ENCODE measurements at places on chromosomes 3 and 15.
A peak's percentile ranks its signal among the peaks of the same experiment; 100 is the strongest.

- peak; percentile 18 for DNase-seq
Observed at GRCh38 chr15:76340198-76340802, 3.7 kb downstream of the ISL2 start.

DNA sequence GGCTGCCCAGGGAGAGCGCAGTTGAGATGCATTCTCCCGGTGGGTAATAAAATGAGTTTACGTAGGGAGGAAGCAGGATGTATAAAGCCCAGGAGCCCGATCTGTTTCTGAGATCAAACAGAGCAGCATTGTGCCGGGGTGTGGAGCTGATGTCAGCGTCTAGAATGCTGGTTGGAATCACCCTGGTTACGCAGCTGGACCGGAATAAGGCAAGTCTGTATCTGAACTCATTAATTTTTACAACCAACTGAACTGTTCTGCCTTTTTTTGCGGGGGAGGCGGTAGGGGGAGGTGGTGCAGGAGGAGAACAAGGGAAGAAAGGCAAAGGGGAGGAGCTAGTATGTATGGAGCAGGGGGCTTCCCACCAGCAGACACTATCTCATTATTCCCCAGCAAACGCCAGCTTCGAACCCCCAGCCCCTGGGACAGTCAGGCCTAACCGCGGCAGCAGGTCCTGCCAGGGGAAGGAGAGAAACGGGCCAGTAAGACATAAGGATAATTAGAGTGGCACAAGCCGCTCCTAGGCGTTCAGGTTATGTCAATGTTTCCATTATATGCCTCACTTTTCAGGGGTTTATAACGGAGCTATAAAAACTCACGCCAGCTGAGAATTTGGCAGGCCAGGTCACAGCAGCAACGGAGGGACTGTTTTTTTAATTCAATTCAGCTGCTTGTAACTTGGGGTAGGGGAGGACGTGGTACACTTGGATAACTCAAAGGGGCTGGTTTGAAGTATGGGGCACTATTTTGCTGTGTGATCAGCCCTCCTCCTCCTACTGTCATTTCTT is 175.3 kb upstream of the HES1 start:
- DNase-seq, result no peak

DNA sequence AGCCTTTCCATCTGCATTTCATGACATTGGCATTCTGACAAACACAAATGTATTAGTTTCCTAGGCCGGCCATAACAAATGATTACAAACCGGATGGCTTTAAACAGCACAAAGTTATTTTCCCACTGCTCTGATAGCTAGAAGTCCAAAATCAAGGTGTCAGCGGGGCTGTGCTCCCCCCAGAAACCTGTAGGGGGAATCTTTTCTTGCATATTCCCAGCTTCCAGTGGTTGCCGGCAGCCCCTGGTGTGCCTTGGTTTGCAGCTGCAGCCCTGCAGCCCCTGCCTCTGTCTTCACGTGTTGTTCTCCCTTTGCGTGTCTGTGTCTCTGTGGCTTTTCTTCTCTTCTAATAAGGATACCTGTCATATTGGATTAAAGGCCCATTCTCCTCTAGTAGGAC is 79.0 kb upstream of the CDV3 start:
- DNase-seq, result peak; percentile 16

GRCh38 chr3:107745354-107745753 is 222.6 kb downstream of the BBX start:
- DNase-seq, result no peak

DNA sequence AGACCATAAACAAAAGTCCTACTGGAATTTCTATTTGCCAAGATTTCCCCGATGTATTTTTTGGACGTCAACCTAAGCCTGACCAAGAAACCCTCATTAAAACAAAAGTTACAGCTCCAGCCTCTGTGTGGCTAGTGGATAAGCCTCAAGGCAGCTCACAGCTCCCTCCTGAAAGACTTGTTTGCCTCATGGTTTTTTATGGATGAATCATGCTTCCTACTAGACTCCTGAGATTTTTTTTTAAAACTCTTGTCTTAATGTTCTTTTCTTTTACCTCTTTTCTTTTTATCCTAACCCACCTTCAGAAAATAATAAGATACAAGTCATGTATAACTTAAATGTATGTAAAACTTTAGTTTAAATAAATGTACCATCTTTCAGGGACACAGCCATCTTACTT is 52.4 kb downstream of the SUCNR1 start:
- DNase-seq, result peak; percentile 82

- DNase-seq, result peak; percentile 49
Observed at GRCh38 chr3:123559040-123559861, 25.6 kb downstream of the HACD2 start.

GRCh38 chr15:83565553-83566159 is 88.3 kb upstream of the ADAMTSL3 start:
- peak; percentile 32 for DNase-seq

DNA sequence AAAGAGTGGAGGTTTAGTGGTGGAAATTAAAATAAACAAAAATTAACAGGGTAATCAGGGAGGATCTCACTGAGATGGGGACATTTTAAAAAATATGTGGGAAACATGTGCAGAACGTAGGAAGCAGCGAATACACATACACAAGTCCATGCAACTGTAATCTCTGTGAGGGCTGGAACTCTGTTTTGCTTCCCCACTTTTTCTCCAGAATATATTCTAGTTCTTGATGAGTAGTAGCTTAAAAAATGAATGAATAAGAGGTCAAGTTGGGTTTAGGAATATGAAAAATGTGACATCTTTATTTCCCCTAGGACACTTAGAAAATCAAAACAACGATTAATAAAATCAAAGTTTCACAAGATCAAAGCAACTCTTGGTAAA is 312.2 kb upstream of the ZNF717 start:
- DNase-seq, result peak; percentile 63

DNA sequence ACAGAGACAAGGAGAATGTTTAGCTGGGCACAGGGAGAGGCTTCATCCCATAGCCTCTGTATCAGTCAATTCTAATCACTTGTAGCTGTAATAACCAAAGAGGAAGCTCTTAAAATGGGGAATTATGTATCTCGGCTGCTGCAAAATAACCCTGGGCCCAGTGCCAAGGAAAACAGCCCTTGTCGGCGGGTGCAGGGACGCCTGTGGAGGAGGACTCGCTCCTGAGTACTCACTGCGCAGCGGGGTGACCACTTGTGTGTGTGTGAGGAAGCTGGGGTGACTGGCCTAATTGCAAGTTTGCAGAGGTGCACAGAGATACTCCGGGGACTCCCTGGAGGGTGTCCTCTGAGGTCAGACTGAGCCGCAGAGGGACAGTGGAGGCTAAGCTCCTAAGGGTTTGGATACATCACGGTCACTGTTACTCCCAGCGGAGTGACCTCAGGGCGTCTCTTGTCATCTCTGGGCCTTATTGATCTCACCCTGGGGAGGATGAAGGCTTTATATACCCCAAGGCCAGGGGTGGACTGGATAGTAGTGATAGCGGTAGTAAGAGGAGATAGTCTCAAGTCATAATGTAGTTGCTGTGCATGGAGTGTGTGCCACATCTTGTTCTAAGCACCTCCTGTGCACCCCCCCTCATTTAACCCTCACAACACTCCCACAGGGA is 37.2 kb downstream of the SLC6A6 start:
- DNase-seq, result peak; percentile 75

- peak; percentile 71 for DNase-seq
Observed at GRCh38 chr15:74438721-74439316, 5.1 kb upstream of the SEMA7A start.

GRCh38 chr3:141388823-141389621 is 20.7 kb downstream of the ZBTB38 start:
- DNase-seq, result no peak

DNA sequence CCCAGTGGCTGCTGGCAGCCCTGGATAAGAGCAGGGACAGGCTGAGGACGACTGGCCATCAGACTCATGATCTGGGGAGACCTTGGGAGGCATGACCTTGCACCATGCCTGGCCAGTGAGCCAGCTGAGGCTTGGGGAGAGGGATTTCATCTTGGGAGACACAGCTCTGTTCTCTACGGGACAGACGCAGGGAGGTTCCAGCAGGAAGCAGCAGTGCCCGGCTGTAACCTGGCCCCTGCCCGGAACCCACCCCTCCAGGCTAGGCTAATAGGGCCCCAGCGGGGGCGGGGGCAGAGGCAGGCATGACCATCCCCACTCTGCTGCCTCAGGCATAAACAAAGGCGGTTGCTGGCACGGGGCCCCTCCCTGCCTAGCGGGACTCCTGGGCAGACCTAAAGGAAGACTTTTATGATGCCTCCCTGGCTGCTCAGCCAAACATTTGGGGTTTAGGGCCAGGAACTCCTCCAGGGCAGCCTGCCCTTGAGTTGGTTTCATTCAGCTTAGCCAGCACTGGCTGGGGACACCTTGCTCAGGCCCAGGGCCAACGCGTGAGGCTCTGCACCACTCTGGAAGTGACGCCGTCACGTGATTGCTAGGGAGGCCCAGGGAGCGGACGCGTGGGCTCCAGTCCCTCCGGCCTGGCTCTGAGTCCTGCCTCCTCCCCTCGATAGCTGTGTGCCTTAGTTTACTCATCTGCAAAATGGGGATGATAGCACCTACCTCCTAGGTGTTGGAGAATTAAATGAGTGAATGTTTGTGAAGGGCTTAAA is 27.6 kb downstream of the HDAC11 start:
- DNase-seq, result no peak

DNA sequence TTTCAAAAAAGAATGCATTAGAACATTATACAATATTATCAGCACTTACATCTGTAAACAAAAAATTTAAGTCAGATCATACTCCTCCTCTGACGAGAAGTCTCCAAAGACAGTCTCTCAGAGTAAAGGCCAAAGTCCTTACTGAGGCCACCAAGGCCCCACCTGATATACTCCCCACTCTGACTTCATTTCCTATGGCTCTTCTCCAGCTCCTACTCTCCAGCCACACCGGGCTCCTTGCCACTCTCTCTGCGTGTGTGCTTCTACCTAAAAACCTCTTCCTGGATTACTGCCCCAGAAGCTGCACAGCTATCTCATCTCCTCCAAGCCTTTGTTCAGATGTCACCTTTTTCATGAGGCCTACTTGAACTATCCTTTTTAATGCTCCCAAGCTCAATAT is 5.0 kb downstream of the DCP1A start:
- DNase-seq, result no peak

DNA sequence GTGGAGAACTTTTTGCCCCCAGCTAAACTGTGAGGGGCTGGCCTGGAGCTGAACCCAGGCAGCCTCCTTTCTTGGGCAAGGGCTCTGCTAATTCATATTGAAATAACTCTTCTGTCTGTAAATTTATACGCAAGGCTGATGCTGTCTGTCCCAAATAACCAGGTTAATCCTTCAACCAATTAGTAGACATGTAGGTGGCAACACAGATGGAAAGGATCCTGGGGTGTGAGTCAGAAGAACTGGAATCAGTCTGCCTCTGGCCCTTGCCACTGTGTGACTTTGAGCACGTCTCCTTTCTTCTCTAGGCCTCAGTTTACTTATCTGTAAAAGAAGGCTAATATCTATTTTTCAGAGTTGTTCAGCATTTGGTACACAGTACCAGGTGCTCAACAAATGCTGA is 48.3 kb upstream of the IREB2 start:
- DNase-seq, result no peak

DNA sequence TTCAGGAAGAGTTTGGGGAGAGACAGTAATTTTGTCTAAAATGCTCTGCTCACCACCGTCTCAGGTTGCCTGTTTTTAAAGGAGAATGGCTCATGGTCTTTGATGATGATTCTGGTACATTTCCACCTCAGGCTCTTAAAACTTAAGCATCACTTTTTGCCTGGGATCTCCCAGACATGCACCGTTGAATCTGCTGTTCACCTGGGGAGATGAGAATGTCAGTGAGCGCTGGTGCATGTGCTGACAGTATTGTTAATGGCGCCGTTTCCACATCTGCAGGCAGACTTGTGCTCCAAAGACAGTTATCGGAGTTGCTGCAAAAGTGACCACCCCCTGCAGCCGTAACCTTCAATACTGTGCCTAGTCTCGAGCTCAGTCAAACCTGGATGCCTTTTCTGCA is 219.0 kb upstream of the TPM1 start:
- no peak for DNase-seq

- DNase-seq, result no peak
Observed at GRCh38 chr15:66216806-66217205, 36.7 kb downstream of the MEGF11 start.

GRCh38 chr3:141111364-141112155 is 60.4 kb downstream of the SPSB4 start:
- DNase-seq, result no peak

DNA sequence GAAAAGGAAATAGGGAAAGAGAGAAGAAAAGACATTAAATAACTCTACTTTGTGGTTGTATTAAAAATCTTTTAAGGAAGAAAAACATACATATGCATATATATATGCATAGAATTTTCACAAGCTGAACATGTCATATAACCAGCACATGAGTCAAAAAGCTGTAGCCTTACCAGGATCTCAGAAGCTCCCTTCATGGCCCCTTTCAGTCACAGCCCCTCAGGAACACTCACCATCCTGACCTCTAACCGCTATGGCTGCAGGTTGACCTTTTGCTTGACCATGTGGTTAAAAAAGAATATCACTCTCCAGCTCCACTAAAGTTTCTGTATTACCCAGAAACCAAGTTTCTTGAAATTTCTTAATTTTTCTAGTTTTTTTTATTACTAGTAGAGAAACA is 103.4 kb downstream of the CHST2 start:
- DNase-seq, result no peak

DNA sequence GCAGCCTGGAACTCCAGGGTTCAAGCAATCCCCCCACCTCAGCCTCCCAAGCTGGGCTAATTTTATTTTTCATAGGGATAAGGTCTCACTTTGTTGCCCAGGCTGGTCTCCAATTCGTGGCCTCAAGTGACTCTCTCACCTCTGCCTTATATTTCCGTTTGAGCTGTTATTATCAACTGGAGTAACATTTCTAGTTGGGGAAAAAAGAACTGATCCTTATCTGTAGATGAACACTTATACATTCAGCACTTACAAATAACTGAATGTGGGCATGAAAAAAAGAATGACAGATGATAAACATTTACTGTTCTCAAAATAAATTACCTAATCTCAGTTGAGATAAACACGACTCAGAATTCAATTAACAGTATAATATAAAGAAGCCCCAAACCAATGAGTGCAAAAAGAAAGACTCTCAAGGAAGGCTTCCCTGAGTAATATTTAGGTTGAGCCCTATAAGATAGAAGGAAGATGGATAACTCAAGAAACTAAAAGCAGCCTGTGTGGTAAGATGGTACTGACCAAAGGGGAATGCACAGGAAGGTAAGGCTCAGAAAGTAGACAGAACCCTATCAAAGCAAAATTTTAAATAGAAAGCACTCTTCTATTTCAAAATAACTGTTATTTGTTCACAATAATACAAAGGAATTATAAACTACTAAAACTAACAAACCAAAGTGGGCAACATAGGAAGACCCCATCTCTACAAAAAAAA is 11.8 kb downstream of the UBE3A start:
- DNase-seq, result no peak

- DNase-seq, result no peak
Observed at GRCh38 chr3:186079925-186080324, 29.0 kb downstream of the ETV5 start.

- no peak for DNase-seq
Observed at GRCh38 chr3:158766364-158766763, 34.1 kb upstream of the RARRES1 start.

DNA sequence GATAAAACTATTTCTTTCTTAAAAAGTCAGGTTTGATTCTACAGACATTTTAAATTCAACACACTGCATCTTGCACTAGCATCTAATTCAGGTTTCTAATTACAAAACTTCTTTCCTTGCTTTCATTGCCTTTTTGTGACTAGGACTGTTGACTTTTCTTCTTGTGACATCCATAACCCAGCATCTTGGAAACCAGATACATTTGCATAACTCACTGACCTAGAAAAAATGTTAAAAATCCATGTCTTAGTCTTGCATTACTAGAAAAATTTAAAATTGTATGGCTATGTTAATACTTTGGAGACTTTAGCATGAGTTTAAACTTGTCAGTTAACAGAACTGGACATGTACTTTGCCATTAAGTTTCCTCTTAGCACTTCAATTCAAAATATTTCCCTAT is 72.7 kb downstream of the DTWD1 start:
- DNase-seq, result peak; percentile 40
